ENCODE measurements at places on chromosomes 3 and 15. TPM values are rescaled to one million over a fixed set of nuclear protein-coding genes. Genes with fewer than 3 reads are reported as not detected.

Gene C2CD4B
- not detected for polyA plus RNA-seq

Gene CDHR4
- polyA plus RNA-seq: 0.09 TPM

Gene RASL12
- polyA plus RNA-seq: 11.4 TPM

Gene ERICH6
- not detected for polyA plus RNA-seq

Gene RAD51
- polyA plus RNA-seq: 5.1 TPM

Gene PHLDB2
- polyA plus RNA-seq: 15.9 TPM

Gene PLSCR5
- not detected for polyA plus RNA-seq

Gene GPR160
- 0.07 TPM for polyA plus RNA-seq

Gene LINGO1
- polyA plus RNA-seq: not detected

Gene GUCA1C
- polyA plus RNA-seq: not detected

Gene WDR49
- not detected for polyA plus RNA-seq

Gene RARRES1
- polyA plus RNA-seq: 39.0 TPM

- no peak for DNase-seq
Observed at GRCh38 chr3:42503251-42503924, 945 bp downstream of the VIPR1 start.

GRCh38 chr3:115218859-115219258, 71.8 kb upstream of the ZBTB20 start:
- no peak for DNase-seq

GRCh38 chr3:66991459-66991858, 6.6 kb upstream of the KBTBD8 start:
- DNase-seq: peak; percentile 83

GRCh38 chr3:107992976-107993684, 97.7 kb downstream of the CD47 start:
- DNase-seq: no peak

GRCh38 chr15:81221449-81221848, 24.8 kb downstream of the IL16 start:
- no peak for DNase-seq

- DNase-seq: no peak
Observed at GRCh38 chr15:31136016-31136415, 34.5 kb upstream of the TRPM1 start.

DNA sequence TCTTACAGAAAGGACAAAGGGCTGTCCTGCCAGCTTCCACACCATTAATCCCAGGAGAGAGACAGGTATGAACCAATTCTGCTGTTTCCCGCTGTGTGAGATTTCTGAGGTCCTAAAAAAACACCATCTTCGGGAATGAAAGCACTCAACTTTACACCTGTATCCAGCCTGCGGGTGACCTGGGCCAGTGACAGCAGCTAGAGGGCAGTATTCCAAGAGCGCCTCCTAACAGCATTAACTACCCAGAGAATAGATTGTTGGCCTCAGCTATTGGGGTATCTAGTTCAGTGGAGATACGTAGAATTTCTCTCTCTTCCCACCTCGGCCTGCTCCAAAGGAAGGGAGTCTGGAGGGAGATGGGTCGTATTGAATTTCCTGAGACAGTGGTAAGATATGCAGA, 55.1 kb downstream of the WDR76 start:
- DNase-seq: no peak

DNA sequence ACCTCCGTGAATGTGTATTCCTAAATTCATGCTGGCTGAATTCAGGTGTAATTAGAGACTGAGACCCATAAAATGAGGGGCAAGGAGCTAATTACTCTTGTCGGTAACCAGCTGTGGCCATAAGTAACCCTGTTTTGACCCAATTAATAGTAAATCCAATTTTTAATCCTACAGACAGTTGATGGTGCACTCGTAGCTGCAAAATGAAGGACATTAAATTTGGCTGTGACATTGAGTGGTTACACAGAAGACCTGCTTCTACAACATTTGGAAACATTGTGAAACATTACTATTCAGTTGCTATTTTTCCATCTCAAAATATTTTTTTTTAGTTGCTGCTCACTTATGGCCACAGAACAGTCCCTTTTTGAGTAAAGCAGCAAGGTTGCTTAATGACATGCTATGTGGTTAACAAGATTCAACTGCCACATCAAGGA, 33.0 kb downstream of the MBNL1 start:
- no peak for DNase-seq

- DNase-seq: no peak
Observed at GRCh38 chr15:72281713-72282112, 9.4 kb upstream of the PARP6 start.

GRCh38 chr15:94620632-94621031, 389.3 kb downstream of the MCTP2 start:
- DNase-seq: no peak

DNA sequence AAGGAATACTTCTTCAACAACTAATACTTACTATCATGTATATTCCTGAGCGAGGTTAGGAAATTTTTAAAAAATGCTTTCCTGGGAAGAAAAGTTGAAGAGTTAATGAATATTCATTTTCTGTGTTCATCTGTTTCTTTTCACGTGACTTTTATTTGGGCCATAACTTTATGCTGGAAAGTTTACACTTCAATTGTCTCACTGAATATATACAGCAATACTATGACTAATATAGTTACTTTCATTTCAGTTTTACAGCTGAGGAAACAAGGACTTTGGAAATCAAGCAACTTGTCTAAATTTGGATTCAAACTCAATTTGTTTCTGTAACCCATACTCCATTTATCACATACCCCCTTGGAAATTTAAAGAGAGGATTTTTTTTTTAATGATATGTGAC, 894.2 kb downstream of the ROBO1 start:
- no peak for DNase-seq

DNA sequence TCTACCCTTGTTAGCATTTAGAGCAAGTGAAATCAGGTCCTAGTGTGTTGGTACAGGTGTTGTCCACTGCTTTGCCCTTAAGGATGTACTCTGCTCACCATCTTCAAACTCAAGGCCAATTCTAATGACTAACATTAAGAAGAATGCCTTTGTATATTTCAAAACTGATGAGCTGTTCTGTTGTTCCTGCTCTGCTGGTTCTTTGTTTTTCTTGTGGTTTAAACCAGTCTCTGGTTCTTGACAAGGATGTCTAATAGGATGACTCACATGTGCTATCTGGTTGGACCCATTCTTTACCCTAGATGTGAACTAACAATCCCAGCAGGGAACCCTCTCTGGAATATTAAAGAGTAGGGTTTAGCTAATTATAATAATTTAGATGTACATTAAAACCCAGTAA, 17.3 kb downstream of the ABHD5 start:
- peak; percentile 78 for DNase-seq

DNA sequence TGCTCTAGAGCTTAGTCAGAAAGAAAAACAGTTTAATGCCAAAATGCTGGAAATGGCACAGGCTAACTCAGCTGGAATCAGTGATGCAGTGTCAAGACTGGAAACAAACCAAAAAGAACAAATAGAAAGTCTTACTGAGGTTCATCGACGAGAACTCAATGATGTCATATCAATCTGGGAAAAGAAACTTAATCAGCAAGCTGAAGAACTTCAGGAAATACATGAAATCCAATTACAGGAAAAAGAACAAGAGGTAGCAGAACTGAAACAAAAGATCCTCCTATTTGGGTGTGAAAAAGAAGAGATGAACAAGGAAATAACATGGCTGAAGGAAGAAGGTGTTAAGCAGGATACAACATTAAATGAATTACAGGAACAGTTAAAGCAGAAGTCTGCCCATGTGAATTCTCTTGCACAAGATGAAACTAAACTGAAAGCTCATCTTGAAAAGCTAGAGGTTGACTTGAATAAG, 150.5 kb upstream of the LRRFIP2 start:
- DNase-seq: no peak

GRCh38 chr15:60379525-60380274, 18.1 kb downstream of the ANXA2 start:
- DNase-seq: peak; percentile 92

- DNase-seq: no peak
Observed at GRCh38 chr15:81377871-81378270, 3.9 kb upstream of the TMC3 start.

DNA sequence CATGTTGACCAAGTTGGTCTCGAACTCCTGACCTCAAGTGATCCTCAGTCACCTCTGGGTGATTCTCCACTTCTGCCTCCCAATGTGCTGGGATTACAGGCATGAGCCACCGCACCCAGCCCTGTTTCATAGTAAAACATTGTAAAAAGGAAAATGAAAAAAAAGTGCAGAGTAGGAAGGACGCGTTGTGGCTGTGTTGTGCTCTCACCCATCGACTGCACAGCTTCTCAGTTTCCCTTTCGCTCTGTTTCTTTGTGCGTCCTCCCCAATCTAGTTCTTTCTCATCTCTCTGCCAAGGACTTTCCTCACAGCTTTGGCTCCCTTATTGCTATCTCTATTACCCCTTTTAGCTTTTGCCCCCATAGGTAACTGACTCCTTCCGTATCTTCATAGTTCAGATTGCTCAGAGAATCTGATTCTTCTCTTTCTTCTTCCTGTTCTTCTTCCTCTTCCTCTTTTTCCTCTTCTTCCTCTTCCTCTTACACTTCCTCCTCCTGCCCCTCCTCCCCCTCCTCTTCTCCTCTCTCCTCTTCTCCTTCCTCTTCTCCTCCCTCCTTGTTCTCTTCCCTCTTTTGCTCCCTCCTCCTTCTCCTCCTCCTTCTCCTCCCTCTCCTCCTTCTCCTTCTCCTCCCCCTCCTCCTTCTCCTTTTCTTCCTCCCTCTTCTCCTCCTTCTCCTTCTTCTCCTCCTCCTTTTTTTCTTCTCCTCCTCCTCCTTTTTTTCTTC, 81.1 kb upstream of the VGLL4 start:
- DNase-seq: no peak

GRCh38 chr3:187678726-187679268, 8.6 kb upstream of the SST start:
- peak; percentile 23 for DNase-seq

- DNase-seq: no peak
Observed at GRCh38 chr3:141415953-141416352, 47.6 kb downstream of the ZBTB38 start.

DNA sequence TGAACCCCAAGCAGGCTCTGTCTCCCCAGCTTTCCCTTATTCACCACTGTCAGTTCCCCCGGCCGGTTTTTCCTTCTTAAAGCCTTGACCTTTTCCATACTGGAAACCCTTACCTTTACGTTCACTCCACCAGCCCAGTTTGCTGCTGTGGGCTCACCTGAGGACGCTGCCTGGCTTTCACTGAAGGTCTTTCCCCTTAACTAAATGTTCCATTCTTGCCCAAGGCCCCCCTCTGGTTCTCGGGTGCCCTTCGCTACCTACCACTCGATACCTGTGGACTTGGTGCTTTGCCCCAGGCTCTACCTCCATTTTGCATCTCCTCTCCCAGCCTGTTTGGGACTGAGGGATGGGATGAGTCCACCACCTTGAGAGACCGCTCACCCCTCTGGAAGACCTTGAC, 851 bp downstream of the AP2M1 start:
- DNase-seq: no peak

GRCh38 chr15:77027697-77028450, 32.9 kb downstream of the PSTPIP1 start:
- no peak for DNase-seq

GRCh38 chr3:23682646-23683045, 123.1 kb upstream of the UBE2E1 start:
- no peak for DNase-seq

DNA sequence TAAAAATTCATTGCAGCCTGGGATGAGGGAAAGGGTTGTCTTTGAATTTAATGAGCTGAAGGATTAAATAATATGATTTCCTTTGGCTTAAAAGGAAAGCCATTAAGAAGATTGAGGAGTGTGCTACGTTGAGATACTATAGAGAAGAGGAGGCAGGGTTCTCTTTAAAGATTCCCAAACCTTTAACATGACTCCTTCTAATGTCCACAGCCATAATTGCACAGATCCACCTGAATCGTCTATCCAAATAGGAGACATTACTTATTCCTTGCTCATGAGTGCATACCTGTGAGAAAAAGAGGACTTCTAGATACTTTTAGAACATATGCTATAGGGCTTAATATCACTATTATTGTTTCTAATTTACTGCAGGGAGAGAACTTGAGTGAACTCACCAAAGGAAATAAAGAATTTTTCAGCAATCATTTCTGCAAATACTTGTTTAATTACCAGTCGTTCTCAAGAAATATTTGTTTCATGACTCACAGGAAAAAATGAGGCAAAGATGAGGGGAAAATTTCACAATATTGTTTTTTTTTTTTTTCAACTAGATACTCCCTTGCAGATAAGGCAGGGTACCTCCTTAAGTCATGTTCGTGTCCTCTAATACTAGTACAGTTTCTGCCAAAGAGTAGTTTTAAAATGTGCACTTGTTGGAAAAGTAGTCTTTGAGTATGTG, 8.9 kb upstream of the SUCNR1 start:
- DNase-seq: peak; percentile 30
